ENCODE measurements at places on chromosomes 6 and 20.

DNA sequence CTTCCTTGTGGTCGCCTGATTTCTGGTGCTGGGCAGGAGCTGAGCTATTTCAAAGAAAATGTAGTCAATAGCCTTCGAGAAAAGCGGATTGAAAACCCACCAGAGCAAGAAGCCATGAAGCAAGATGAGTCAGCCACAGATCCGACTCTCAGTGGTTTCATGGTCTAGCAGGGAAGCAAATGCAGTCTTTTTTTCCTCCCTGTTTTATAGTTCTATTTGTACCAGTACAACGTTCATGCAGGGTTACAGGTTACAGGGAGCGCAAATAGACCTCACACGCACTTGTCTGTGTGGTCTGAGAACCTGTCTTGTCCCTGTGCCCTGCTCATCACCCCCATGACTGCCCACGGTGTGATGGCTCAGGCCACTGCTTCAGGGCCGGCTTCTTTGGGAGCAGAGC, 309.8 kb upstream of the SUPT3H start:
- DNase-seq: no peak

DNA sequence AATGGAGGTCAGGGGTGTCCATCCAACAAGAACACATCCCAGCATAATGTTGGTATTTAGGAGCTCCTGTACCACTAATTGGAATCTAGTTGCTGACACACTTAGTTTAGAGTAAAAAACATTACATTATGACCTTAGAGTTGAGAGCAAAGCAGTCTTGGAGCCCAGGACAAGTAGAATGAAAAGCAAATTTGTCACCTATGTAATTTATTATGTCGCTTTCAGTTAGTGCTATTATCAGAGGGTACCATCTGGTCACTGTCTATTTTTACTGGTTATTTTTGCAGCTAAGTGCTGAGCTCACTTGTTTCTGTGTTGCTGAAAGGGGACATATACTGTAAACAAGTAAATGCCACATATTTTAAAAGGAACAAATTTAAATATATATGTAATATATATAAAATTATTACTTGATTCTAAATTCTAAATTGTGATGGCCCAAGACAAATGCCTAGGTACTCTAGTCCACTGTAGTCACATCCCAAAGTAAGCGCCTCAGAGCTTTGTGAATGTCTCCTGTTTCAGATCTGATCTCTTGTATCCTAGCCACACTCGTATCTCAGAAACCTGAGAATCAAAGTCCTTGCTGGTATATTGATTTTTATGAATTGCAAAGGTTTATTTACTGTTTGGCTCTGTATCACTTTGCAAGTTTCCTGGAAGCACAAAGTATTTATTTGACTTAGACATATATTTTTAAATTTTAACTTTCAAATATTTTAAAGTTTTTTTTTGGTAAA, 148.6 kb upstream of the MAN1A1 start:
- no peak for DNase-seq

DNA sequence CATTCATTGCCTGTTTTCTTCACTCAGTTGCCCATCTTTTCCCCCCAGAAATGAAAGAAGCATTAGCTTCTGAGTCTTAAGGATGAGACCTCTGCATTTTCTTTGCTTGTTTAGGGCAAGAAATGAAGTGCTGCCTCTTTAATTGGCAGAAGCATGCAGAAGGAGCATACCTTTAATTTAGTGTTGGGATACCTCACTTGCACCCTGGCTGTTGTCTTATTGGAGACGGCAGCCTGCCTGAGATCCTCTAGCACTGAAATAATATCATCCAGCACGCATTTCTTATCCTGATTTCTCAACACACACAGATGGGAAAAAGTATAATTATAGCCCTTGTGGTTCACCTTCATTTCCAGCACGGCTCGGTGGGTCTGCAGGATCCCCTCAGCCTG, 43.1 kb downstream of the PTCHD4 start:
- no peak for DNase-seq

GRCh38 chr20:57092112-57092899, 174.1 kb downstream of the BMP7 start:
- DNase-seq: peak; percentile 17

DNA sequence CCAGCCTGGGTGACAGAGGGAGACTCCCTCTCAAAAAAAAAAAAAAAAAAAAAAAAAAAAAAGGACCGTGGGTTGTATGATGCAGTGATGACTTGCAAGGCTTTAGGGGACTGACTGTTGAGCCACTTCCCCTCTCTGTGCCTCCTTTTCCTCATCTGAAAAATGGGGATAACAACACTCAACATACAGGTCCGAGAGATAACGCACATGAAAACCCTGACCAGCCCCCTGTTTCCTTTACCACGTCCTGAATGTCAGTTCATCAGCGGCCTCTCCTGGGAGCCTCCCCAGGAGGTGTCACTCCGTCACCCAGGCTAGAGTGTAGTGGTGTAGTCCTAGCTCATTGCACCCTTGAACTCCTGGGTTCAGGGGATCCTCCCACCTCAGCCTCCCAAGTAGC, 3.9 kb downstream of the SLA2 start:
- DNase-seq: no peak

- no peak for DNase-seq
Measured at GRCh38 chr6:37544530-37544929, 44.8 kb upstream of the CCDC167 start.

DNA sequence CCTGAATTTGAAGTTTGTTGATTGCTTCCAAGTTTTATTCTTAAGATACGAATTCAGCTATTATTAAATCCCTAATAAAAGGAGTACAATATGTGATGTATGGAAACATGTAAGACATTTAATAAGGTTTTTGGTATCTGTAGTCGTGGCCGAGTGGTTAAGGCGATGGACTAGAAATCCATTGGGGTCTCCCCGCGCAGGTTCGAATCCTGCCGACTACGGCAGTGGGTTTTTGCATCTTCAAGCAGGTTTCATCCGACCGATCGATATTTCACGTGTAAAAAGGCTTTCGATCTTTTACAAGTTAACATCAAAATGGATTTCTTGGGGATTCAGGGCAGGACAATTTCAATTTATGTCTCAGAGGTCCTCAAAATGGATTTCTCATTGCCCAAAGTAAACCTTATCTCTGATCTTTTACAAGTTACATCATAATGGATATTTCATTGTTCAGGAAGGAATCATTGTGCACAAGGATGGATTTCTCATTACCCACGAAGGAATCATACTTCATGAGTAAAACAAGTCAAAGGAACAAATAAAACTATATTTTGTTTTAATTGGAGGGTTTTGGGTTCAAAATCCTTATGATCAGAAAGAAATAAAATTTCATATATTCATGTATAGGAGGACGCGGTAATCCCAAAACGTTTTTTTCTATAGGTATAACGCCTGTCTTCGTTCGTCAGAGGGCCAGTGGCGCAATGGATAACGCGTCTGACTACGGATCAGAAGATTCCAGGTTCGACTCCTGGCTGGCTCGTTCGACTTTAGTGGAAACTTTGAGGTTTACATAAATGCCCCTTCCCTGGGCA, 37.3 kb upstream of the BTN3A2 start:
- DNase-seq: peak; percentile 48

GRCh38 chr6:29999416-29999815, 57.1 kb downstream of the HLA-A start:
- no peak for DNase-seq

GRCh38 chr20:63686492-63687321, 9.7 kb upstream of the TNFRSF6B start:
- no peak for DNase-seq

- DNase-seq: no peak
Measured at GRCh38 chr6:70667256-70667710, 400 bp upstream of the SMAP1 start.

DNA sequence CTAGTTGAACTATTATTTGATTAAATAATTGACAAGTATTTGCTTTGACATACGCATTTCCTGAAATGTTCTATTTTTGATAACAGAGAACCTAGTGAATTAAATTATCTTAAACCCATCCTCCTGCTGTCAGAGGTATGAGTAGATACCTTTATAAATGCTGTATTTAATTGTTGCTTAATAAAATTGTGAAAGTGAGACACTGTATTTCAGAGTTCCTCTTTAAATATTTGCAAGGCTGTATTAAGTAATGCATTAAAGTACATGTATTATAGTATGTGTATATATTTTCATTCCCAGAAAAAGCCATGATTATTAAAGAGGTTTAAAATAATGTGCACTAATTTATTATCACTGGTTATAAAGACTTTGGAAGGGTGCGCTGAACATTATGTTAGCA, 483.8 kb downstream of the TFAP2B start:
- no peak for DNase-seq

DNA sequence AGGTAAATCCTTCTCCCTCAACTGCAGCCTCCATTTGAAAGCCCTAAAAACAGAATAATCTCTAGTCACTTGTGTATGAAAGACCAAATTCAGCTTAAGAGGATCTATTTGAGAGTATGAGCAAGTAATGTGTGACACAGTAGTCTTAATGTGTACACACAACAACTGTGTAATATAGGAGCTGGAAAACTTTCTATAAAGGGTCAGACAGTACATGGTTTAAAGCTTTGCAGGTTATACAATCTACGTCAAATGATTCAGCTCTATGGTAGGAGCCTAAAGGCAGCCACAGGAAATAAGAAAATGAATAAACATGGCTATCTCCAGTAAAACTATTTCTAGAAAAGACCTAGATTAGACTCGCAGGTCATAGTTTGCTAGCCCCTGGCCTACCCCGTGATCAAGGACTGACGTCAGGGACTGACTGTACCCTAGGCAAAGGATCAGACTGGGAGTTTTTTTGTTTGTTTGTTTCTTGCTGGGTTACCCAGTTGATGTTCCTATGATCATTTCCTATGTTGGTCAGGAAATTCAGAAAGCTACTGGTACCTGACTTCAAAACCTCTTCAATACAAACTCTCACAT, 39.7 kb downstream of the BTBD9 start:
- DNase-seq: no peak

GRCh38 chr6:133191323-133191722, 49.8 kb upstream of the EYA4 start:
- no peak for DNase-seq

DNA sequence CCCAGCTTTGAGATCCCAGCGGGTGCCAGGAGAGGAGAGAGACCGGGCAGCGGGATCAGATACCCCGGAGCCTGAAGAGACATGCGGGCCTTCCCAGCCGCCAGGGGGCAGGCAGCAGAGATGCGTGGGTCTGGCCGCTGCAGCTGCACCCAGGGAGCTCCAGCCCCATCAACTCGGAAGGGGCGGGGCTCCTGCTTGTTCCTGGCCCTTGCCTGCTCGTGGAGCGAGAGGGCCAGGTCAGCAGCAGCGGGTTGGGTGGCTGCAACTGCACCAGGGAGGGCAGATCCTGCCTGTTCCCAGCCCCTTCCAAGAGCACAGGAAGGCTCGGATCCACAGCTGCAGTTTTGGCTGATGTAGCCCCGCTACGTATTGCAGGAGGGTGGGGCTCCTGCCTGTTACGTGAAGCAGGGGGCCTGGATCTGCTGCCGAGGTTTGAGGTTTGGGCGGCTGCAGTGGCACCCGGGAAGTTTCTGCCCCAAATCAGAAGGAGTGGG, 532.8 kb downstream of the RFPL4B start:
- no peak for DNase-seq

GRCh38 chr6:129567374-129567773, 142.6 kb downstream of the ARHGAP18 start:
- DNase-seq: no peak

DNA sequence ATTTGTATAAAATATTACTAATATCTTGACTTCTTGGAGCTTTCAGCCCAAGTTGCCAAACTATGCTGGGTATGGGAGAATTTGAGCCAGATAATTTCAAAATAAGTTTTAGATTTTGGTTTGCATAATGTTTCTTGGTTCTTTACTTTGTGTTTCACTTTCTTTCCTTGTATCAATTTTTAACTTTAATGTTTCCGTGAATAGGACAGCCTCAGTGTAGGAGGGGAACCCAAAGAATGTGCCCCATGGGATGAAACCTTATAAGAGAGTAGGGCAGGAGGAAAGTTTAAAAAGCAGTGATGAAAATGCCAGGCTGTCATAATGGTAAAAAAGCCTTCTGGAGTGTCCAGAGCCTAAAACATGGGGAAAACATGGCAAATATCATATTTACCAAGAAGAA, 252.4 kb upstream of the IRAK1BP1 start:
- no peak for DNase-seq

- no peak for DNase-seq
Measured at GRCh38 chr6:140909156-140909555, 1223.6 kb upstream of the GJE1 start.

GRCh38 chr6:34514593-34515472, 41.3 kb downstream of the SPDEF start:
- no peak for DNase-seq

DNA sequence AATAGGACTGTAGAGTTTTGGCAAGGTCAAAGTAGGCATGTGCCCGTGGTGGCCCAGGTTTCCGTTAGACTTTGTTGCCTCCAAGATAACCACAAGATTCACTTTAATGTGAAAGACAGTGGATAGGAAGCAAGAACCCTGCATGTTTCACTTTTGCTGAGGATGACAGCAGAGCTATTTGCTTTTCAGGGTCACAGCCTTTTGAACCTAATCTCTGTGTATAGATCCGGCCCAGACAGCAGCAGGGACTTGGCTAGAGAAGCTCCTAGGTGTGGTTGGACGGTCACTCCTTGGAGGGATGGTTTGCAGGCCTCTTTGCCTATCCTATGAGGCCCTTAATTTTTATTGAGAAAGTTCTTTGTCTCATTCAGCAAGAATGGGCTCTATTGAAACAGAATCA, 538.8 kb downstream of the HACE1 start:
- DNase-seq: no peak

GRCh38 chr6:1504465-1504864, 105.2 kb upstream of the FOXC1 start:
- no peak for DNase-seq

DNA sequence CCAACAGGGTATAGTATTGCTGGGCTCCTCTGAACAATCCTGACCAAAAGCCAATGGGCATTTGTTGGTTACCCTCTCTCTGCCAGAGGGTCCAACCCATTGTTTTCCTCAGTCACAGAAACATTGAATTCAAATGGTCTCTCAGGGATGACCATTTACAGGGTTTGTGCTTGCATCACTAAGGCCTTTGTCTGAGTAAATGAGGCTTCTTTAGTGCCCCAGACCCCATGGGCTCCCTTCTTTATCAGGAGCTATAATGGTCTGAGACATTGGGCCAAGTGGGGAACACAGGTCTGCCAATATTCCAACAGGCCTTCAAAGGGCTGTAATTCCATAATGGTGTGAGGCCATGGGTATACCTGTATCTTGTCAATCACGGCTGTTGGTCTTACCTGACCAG, 27.1 kb downstream of the GSTA2 start:
- DNase-seq: no peak

- DNase-seq: no peak
Measured at GRCh38 chr6:139679516-139680179, 305.2 kb upstream of the CITED2 start.

- DNase-seq: no peak
Measured at GRCh38 chr20:9068841-9069663, at the start of gene PLCB4. PLCB4 (plus strand) TSS chr20:9069087; CDS start chr20:9307815, 238,728 bp downstream.

GRCh38 chr6:91087908-91088307, 501.0 kb upstream of the MAP3K7 start:
- no peak for DNase-seq

DNA sequence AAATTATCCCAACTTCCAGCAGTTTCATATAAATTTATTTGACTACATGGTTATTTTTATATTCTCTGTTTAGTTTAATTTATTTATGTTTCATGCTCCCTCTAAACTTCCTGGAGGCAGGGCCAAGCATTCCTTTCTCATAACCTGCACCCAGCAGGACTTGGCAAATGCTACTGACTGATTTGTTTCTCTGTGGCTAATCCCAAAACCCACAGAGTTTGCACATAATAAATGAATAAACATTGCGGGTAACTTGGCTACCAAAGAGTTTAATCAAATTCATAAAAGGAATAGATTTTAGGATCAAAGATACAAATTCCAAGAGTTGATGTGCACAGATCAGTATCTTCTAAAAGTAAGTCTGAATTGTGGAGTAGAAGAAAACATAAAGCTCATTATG, 239.5 kb downstream of the SLC35F1 start:
- DNase-seq: no peak
